ENCODE measurements at places on chromosomes 1 and 21. TPM values are rescaled to one million over a fixed set of nuclear protein-coding genes. Genes with fewer than 3 reads are reported as not detected.

NMNAT2 gene
- total RNA-seq: 20.5 TPM

TMEM82 gene
- total RNA-seq: not detected

DNA sequence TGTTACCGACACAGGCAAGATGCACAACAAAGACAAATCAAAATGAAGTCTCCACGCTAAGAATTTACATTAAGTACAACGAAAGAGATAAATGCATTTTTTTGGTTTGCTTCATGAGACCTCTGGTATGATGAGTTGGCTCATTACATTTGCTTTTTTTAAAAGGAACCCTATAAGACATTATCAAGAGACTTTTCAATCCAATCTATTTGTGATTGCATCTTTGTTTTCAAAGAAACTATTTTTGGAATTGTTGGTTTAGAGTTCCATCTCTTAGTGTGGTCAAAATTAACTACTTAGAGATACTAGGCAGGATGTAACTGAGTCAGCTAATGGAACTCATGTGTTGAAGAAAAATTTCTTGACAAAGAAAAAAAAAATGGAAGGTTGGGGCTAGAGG lies 200.1 kb downstream of the ZC3H11B start:
- no peak for DNase-seq

GRCh38 chr1:13794231-13795187 lies 94.5 kb downstream of the PRDM2 start:
- DNase-seq: no peak

DNA sequence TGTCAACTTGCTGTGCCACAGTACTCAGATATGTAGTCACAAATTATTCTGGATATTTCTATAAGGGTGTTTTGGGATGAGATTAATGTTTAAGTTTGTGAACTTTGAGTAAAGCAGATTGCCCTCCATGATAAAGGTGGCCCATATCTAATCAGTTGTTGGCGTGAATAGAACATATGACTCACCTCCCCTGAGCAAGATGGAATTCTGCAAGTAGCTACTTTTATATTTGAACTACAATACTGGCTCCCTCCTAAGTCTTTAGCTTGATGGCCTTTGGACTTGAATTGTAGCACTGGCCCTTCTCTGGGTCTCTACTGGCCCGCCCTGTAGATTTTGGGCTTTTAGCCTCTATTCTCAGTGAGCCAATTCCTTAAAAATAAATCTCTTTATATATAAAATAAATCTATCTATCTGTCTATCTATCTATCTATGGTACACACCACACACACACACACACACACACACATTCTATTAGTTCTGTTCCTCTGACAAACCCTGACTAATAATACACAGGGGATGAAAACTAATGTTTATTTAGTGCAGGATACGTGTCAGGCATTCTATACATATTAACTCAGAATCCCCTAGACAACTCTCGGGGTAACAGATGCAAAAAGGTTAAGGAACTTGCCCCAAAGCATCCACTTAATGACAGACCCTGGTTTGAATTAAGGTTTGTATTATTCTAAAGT lies 37.9 kb upstream of the PDC start:
- no peak for DNase-seq
